Stimulated activated naive B cell treated with anti-CD40 and anti-IgM and Interleukin-4, amounts not matched to agents 10 μg/mL and 1 μg/mL and 100 μg/mL, for 72 hours (primary cell): ENCODE measurements at places on chromosomes 1 and 21.

DNA sequence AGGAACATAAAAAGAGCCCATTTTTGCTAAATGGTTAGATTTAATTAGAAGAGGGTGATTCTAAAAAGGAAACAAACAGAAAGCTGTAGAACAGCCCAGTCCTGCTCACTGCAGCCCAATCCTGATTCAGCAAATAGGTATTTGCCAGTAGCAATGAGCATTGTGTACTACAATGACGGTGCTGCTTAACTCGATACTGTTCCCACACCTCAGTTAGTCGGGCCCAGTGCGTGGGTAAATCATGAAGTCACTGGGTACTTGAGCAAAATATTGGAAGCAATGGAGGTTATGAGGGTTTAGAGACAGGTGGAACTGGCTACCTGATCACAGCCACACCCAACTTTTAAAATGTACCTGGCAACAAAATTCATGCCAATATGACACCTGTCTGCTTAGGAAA, 101.5 kb upstream of the ADGRL2 start:
- DNase-seq = no peak

DNA sequence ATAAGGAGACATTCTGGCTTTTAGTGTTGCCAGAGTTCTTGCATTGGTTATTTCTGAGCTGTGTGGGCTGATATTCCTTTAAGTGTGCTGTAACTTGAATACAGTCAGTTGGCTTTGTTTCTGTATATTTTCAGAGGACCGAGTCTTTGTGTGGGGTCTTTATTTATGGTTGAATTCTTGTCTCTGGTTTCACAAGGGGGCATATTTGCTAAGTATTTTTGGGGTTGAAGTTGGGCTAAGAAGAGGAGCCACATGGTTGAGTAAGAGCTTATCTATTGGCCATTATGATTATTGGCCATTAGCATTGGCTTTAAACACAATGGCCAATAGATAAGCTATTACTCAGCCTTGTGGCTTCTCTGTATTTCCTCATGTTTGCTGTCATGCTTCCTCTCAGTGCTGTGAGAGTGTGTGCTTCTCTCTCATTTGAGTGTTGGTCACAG, 26.3 kb upstream of the PTGFR start:
- DNase-seq = no peak

GRCh38 chr1:226678251-226678650, 60.8 kb downstream of the ITPKB start:
- DNase-seq = no peak

- no peak for DNase-seq
Observed at GRCh38 chr1:109631513-109632505, 12.2 kb downstream of the AMPD2 start.

GRCh38 chr1:164774819-164775654, 216.1 kb downstream of the PBX1 start:
- DNase-seq = no peak

- DNase-seq = no peak
Observed at GRCh38 chr1:18681423-18681835, 50.8 kb downstream of the PAX7 start.

- DNase-seq = no peak
Observed at GRCh38 chr1:221527886-221528624, 213.8 kb downstream of the DUSP10 start.

DNA sequence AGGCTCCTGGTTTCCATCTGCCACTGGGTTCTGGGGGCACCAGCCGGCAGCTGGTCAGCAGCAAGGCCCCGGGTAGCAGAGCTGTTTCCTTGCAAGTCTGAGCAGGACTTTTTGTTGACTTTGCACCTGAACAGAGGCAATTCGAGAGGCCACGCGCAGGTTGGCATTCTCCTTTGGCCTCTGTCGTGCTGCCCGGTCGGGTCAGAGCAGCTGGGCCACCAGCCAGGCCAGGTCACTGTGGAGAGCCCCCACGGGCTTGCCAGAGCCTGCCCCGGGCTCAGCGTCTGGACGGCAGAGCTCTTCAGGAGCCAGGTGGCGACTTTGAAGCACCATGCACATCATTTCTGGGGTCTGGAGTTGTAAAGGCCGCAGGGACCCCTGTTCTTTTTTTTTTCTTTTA, 28.4 kb upstream of the TMEM52 start:
- DNase-seq = no peak

DNA sequence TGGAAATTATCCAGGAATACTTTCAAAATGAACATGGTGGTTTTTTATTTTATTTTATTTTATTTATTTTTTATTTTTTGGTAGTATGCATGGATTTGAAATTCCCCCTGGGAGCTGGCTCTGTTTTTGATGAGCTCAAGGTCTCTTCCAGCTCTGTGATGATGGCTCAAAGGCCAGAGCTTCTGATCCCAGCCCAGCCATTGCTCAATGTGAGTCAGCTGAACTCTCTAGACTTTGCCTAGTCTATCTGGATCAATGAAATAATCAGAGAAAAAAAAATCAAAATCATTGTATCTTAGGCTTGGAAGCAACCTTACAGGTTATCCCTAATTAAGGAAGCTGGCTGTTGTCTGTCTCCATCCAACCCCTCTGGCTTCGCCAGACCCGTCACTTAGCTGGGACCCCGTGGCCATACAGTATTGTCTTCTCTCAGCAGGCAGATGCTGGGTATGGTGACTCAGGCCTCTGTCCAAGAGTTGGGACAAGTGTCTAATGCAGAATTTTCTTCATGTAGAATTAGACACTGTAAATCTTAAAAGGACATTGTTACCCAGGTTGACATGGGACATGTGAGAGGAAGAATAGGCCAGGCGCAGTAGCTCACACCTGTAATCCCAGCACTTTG, 90.2 kb upstream of the LPGAT1 start:
- DNase-seq = no peak

DNA sequence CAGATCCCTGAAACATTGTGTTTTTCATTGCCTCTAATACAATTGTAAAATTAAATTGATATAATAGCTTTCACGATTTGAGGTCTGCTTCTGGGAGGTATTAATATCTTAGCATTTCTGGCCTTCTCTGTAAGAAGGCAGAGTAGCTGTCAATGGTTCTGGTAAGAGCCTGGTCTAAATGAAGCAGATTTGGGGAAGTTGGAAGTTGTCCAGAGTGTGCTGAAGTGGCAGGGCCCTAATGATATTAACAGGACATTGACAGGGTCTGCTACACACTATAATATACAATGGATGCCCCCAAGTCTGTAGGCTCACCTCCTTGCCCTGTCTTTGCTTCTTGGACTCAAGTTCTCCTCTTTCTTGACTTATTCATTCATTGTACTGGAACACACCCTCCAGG, 99.5 kb downstream of the C4BPA start:
- no peak for DNase-seq

DNA sequence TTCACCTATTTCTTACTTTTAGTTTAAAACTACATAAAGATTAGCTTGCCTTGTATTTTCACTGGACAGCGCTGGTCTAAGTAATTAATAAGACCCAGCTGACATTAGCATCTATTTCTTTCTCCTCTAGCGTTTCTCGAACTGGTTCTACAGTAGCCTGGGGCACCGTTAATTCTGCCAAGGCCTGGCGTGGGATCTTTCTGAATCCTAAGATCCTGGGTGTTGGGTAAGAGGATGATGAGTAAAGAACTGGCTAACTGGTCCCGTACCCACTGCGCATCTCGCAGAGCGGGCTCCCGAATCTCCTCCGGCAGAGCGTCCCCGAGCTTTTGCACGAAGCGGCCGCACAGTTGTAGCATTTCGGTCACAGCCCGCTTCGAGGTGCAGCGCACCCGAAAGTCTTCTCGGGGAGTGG, 309 bp downstream of the NSL1 start:
- DNase-seq = no peak

DNA sequence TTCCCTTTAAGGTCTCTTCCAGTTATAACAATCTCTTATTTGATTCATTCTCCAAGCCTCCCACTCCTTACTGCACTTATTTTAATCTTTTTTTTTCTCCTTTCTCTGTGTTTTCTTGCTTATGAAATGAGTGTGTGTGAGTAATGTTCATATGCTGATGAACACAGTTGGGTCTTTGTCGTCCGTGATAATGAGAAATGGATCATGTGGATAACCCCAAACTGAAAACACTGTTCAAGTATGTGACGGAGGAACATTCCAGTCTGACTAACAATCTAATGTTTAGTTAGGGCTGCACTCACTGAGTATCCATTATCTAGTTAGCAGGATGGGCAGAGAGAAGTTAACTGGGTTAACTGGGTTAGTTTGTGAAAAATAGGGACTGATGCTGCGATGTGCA, 253.1 kb upstream of the DUSP10 start:
- DNase-seq = no peak

DNA sequence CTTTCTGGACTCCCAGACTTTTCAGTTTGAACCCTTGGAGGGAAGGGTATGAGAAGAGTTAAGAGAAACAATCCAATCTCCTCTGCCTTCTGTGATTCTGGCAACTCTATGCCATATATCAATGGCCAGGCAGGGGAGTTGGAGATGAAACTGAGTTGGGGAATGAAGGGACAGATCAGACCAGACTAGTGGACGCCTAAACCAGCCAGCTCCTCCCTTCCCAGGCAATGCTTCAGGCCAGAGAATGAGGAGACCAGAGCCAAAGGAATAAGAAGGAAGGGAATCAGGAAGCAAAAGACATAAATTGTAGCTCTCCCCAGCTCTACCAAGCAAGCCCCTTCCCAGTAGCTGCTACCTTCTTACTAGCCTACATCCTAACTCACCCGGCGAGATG, 22.7 kb downstream of the PLEKHA6 start:
- no peak for DNase-seq

- DNase-seq = no peak
Observed at GRCh38 chr1:212529211-212529741, 79.3 kb upstream of the ATF3 start.

GRCh38 chr21:36465478-36465877, 14.4 kb downstream of the CLDN14 start:
- no peak for DNase-seq
